ENCODE measurements at places on chromosomes 13 and 19.

- no peak for ATAC-seq
Measured at GRCh38 chr19:35991731-35992450, 3.1 kb upstream of the SDHAF1 start.

GRCh38 chr19:50387176-50387867 is 3.2 kb downstream of the POLD1 start:
- ATAC-seq, result no peak

GRCh38 chr19:40130013-40130412 is 39.3 kb upstream of the ZNF780A start:
- ATAC-seq, result no peak

- ATAC-seq, result no peak
Measured at GRCh38 chr19:7899751-7900378, 3.8 kb upstream of the MAP2K7 start.

GRCh38 chr13:40350283-40350992 is 316.0 kb downstream of the FOXO1 start:
- no peak for ATAC-seq

DNA sequence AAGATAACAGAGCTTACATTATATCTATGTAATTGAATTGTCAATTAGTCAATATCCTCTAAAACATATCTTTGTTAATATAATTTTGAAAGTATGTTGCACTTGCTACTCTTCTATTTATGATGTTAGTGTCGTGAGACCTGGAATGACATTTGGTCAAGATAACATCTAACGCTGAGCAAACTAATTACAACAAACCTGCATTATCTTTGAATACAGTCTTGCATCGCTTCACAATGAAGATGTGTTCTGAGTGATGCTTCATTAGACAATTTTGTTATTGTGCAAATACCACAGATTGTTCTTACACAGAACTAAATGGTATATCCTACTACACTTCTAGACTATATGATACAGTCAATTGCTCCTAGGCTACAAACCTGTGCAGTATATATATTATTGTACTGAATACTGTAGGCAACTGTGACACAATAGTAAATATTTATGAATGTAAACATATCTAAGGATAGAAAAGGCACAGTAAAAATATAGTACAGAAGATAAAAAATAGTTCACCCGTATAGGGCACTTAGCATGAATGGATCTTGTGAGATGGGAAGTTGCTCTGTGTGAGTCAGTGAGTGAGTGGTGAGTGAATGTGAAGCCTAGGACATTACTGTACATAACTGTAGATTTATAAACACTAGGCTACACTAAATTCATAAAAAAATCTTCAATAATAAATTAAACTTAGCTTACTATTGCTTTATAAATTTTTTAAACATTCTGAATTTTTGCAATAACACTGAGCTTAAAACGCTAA is 1773.8 kb downstream of the PCDH9 start:
- no peak for ATAC-seq

DNA sequence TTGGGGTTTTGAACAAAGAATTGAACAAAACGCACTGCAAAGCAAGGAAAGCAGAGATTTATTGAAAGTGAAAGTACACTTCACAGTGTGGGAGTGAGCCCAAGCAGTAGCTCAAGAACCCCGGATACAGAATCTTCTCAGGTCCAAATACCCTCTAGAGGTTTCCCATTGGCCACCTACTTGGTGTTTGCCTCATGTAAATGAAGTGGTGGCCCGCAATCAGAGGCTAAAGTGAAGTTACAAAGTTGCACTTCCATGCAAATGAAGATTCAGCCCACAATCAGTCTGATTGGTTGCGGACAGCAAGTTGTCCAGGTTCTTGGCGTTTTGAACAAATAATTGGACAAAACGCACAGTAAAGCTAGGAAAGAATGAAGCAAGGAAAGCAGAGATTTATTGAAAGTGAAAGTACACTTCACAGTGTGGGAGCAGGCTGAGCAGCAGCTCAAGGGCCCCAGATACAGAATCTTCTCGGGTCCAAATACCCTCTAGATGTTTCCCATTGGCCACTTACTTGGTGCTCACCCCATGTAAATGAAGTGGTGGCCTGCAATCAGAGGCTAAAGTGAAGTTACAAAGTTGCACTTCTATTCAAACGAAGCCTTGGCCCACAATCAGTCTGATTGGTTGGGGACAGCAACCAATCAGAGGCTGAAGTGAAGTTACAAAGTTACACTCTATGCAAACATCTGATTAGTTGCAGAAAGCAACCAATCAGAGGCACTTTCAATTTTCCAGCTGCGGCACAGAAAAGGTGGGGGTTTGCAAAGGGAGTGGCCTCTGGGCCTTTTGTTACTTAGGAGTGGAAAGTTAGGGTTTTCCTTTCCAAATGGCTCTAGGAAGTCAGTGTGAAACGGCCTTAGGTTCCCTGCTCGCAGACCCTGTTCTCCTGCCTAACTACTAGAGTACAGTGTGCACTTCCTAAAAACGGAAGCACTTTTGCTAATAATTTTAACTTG is 4.8 kb upstream of the TM9SF2 start:
- ATAC-seq, result peak; percentile 51

GRCh38 chr19:55578761-55579747 is 1.6 kb downstream of the ZNF579 start:
- ATAC-seq, result no peak

- ATAC-seq, result no peak
Measured at GRCh38 chr13:107730813-107731212, 484.5 kb downstream of the LIG4 start.

- peak; percentile 96 for ATAC-seq
Measured at GRCh38 chr19:4139614-4140236, 13.7 kb upstream of the CREB3L3 start.

- ATAC-seq, result peak; percentile 85
Measured at GRCh38 chr13:36818804-36819738, at the start of gene RFXAP. RFXAP (plus strand) TSS chr13:36819222; CDS start chr13:36819358, 136 bp downstream.

GRCh38 chr19:918481-919198 is 1.5 kb downstream of the KISS1R start:
- ATAC-seq, result peak; percentile 23

DNA sequence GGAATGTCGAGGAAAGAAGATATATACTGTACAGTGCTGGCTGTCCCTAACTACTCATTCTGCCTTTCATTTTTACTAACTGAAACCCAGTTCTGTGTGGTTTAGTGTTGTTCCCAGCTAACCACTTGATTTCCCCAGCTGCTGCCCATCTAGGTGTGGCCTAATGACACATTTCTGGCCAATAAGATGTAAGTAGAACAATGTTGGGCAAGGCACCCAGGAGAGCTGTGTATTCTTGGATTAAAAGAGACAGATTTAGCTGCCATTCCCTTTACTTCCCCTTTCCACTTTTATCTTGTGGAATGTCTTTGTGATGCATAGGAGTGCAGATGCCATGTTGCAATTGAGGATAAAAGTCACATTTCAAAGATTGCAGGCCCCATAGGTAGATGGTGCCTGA is 28.3 kb upstream of the PCDH9 start:
- ATAC-seq, result no peak

GRCh38 chr13:44373601-44374347 is at the start of gene SERP2:
SERP2 (plus strand) TSS chr13:44373824; CDS start chr13:44374026, 202 bp downstream.
- no peak for ATAC-seq

GRCh38 chr19:28196961-28197360 is 1016.0 kb downstream of the UQCRFS1 start:
- ATAC-seq, result no peak
